ENCODE measurements at places on chromosomes 2 and 18. TPM values are rescaled to one million over a fixed set of nuclear protein-coding genes. Genes with fewer than 3 reads are reported as not detected.

The USP34 gene
- total RNA-seq = 96.6 TPM

The RTN4 gene
- total RNA-seq = 95.4 TPM

The KLHL41 gene
- not detected for total RNA-seq

The ELOA2 gene
- total RNA-seq = not detected

The SCYGR7 gene
- total RNA-seq = not detected

The FBLN7 gene
- total RNA-seq = 9.0 TPM

The BARD1 gene
- total RNA-seq = 43.4 TPM

The VIL1 gene
- not detected for total RNA-seq

The GCKR gene
- total RNA-seq = not detected

The ZNF521 gene
- total RNA-seq = not detected

The ASB18 gene
- total RNA-seq = not detected

The KCNG2 gene
- not detected for total RNA-seq

The EPAS1 gene
- 21.1 TPM for total RNA-seq

The SAG gene
- 0.34 TPM for total RNA-seq
